ENCODE measurements at places on chromosomes 12 and 14. TPM values are rescaled to one million over a fixed set of nuclear protein-coding genes. Genes with fewer than 3 reads are reported as not detected.
A peak's percentile ranks its signal among the peaks of the same experiment; 100 is the strongest.

The RASAL1 gene
- polyA plus RNA-seq = not detected

The ZFYVE26 gene
- 5.2 TPM for polyA plus RNA-seq

The DNAJC22 gene
- polyA plus RNA-seq = not detected

The PPP2R3C gene
- 81.5 TPM for polyA plus RNA-seq

The HSP90AA1 gene
- polyA plus RNA-seq = 388 TPM

The NYNRIN gene
- polyA plus RNA-seq = 0.02 TPM

The GSG1 gene
- 0.45 TPM for polyA plus RNA-seq

The POU6F1 gene
- polyA plus RNA-seq = 0.74 TPM

The ERGIC2 gene
- 89.3 TPM for polyA plus RNA-seq

The KLHL33 gene
- not detected for polyA plus RNA-seq

The ANO2 gene
- not detected for polyA plus RNA-seq

The LRRIQ1 gene
- polyA plus RNA-seq = not detected

- no peak for DNase-seq
- no peak overlapping the region for H3K27ac ChIP-seq
- H3K36me3 ChIP-seq = no peaks in the 10 kb centered on the region
- H3K4me3 ChIP-seq = no peak overlapping the region
- no peaks in the 10 kb centered on the region for H3K4me1 ChIP-seq
These were observed 56.5 kb upstream of the DLK1 start for GRCh38 chr14:100670017-100670752.

- H3K4me1 ChIP-seq = no peaks in the 10 kb centered on the region
- no peak overlapping the region for H3K27ac ChIP-seq
- no peaks in the 10 kb centered on the region for H3K36me3 ChIP-seq
- peaks cover 2% of the 10 kb centered on the region for H3K27me3 ChIP-seq
- no peak overlapping the region for H3K4me3 ChIP-seq
These were observed 80.9 kb downstream of the PPM1H start for GRCh38 chr12:62854024-62854423.

GRCh38 chr14:58752771-58753201 lies 115.0 kb downstream of the DACT1 start:
- no peaks in the 10 kb centered on the region for H3K27me3 ChIP-seq
- H3K4me1 ChIP-seq = no peaks in the 10 kb centered on the region
- DNase-seq = no peak
- H3K27ac ChIP-seq = no peak overlapping the region
- no peaks in the 10 kb centered on the region for H3K36me3 ChIP-seq
- H3K4me3 ChIP-seq = no peak overlapping the region

GRCh38 chr12:121769831-121770301 lies 23.6 kb downstream of the RHOF start:
- no peaks in the 10 kb centered on the region for H3K27me3 ChIP-seq
- H3K4me1 ChIP-seq = peaks cover 9% of the 10 kb centered on the region
- H3K36me3 ChIP-seq = no peaks in the 10 kb centered on the region
- H3K27ac ChIP-seq = no peak overlapping the region
- no peak overlapping the region for H3K4me3 ChIP-seq

DNA sequence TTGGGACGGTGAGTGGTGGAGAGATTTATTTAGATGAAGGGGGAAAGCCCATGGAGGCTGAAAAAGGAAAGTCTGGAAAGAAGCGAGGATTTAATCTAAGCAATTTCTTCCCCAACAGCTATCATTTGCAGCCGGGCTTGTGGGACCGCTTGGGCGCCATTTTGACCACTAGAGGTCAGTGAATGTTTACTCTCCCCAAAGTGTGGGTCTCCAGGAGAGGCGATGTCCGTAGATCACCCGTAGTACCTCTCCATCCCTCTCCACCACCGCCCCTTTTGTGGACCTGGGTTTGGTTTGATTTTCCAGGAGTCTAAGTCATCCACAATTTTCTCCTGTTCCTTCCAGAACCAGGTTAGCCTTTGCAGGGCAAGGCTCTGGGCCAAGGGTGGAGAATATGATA lies 91.2 kb upstream of the PARP11 start:
- H3K4me1 ChIP-seq = peaks cover 12% of the 10 kb centered on the region
- DNase-seq = no peak
- no peaks in the 10 kb centered on the region for H3K27me3 ChIP-seq
- H3K27ac ChIP-seq = no peak overlapping the region
- no peaks in the 10 kb centered on the region for H3K36me3 ChIP-seq
- H3K4me3 ChIP-seq = no peak overlapping the region

- no peaks in the 10 kb centered on the region for H3K27me3 ChIP-seq
- no peak overlapping the region for H3K27ac ChIP-seq
- H3K4me3 ChIP-seq = no peak overlapping the region
- DNase-seq = no peak
These were observed 90.4 kb downstream of the SRRM4 start for GRCh38 chr12:119071638-119072231.

DNA sequence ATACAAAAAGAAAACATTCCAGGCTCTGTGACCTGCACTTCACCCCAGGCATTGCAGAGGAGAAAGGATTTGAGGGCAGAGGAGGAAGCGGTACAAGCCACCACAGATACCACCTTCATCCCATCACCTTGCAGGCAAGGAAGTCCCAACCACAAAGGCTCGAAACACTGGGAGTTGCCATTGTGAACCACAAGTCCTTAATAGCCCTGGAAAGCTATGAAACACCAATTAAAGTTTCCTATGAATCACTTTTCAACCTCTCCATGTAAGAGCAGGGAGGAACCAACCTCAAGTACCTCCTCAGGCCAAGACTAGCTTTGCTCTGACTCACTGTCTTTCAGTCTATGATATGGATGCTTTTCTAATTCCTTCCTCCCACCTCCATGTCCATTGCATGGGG lies 27.0 kb downstream of the MAP3K9 start:
- H3K4me1 ChIP-seq = no peaks in the 10 kb centered on the region
- H3K27me3 ChIP-seq = no peaks in the 10 kb centered on the region
- DNase-seq = no peak
- no peak overlapping the region for H3K4me3 ChIP-seq

- H3K27ac ChIP-seq = no peak overlapping the region
- no peaks in the 10 kb centered on the region for H3K36me3 ChIP-seq
- H3K27me3 ChIP-seq = no peaks in the 10 kb centered on the region
These were observed 119.7 kb upstream of the PDE3A start for GRCh38 chr12:20248646-20249045.

- H3K4me1 ChIP-seq = no peaks in the 10 kb centered on the region
These were observed 75.0 kb upstream of the DYNC1H1 start for GRCh38 chr14:101889366-101889765.

- no peaks in the 10 kb centered on the region for H3K36me3 ChIP-seq
- no peak for DNase-seq
- H3K4me1 ChIP-seq = no peaks in the 10 kb centered on the region
- no peak overlapping the region for H3K4me3 ChIP-seq
- no peak overlapping the region for H3K27ac ChIP-seq
- no peaks in the 10 kb centered on the region for H3K27me3 ChIP-seq
These were observed 598.8 kb downstream of the C12orf50 start for GRCh38 chr12:87430444-87430843.

DNA sequence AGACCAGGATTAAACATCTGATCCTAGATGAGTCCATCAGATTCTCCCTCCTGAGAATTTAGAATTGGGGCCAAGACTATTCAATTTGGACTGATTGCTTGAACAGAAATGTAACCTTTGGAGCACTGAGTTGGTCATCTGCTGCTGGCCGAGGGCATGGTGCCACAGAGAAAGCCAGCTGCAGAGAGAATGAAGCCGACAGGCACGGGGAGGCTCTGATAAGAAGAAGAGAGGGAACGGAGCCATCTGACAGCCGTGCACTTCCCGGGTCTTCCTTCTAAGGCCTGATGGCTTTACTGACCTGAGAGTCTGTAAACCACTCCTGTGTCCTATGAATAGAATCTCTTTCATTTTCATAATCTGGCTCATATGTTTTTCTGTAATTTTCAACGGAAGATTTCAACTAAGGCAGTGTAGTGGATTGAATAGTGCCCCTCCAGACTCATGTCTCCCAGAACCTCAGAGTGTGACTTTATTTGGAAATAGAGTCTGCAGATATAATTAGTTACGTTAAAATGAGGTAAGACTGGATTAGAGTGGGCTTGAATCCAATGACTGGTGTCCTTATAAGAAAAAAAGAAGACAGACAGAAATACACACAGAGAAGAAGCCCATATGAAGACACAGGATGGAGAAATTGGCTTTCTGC lies 39.1 kb upstream of the FRS2 start:
- H3K4me3 ChIP-seq = no peak overlapping the region
- H3K27ac ChIP-seq = no peak overlapping the region
- H3K4me1 ChIP-seq = no peaks in the 10 kb centered on the region
- H3K36me3 ChIP-seq = no peaks in the 10 kb centered on the region
- no peaks in the 10 kb centered on the region for H3K27me3 ChIP-seq

GRCh38 chr12:101040936-101041335 lies 169.1 kb downstream of the SLC5A8 start:
- H3K36me3 ChIP-seq = no peaks in the 10 kb centered on the region
- no peak for DNase-seq
- H3K27me3 ChIP-seq = no peaks in the 10 kb centered on the region
- no peak overlapping the region for H3K4me3 ChIP-seq
- H3K4me1 ChIP-seq = no peaks in the 10 kb centered on the region

GRCh38 chr12:75447691-75448393 lies 32.7 kb upstream of the GLIPR1 start:
- H3K36me3 ChIP-seq = no peaks in the 10 kb centered on the region
- no peak overlapping the region for H3K27ac ChIP-seq
- no peak overlapping the region for H3K4me3 ChIP-seq
- peaks cover 3% of the 10 kb centered on the region for H3K27me3 ChIP-seq
- DNase-seq = no peak

GRCh38 chr12:124545508-124546418 lies 21.6 kb downstream of the NCOR2 start:
- H3K4me1 ChIP-seq = peaks cover 65% of the 10 kb centered on the region
- H3K36me3 ChIP-seq = no peaks in the 10 kb centered on the region
- DNase-seq = peak; percentile 67
- no peak overlapping the region for H3K27ac ChIP-seq
- peak overlapping the region; percentile 70 for H3K4me3 ChIP-seq
- no peaks in the 10 kb centered on the region for H3K27me3 ChIP-seq

GRCh38 chr14:51242545-51243490 lies 2.8 kb downstream of the TMX1 start:
- H3K36me3 ChIP-seq = peaks cover 15% of the 10 kb centered on the region
- peaks cover 52% of the 10 kb centered on the region for H3K4me1 ChIP-seq
- peak overlapping the region; percentile 28 for H3K27ac ChIP-seq
- DNase-seq = no peak
- no peaks in the 10 kb centered on the region for H3K27me3 ChIP-seq

- peaks cover 3% of the 10 kb centered on the region for H3K36me3 ChIP-seq
- DNase-seq = no peak
- no peaks in the 10 kb centered on the region for H3K27me3 ChIP-seq
- no peak overlapping the region for H3K27ac ChIP-seq
- H3K4me3 ChIP-seq = no peak overlapping the region
These were observed 30.9 kb downstream of the BICDL1 start for GRCh38 chr12:120019938-120020337.

DNA sequence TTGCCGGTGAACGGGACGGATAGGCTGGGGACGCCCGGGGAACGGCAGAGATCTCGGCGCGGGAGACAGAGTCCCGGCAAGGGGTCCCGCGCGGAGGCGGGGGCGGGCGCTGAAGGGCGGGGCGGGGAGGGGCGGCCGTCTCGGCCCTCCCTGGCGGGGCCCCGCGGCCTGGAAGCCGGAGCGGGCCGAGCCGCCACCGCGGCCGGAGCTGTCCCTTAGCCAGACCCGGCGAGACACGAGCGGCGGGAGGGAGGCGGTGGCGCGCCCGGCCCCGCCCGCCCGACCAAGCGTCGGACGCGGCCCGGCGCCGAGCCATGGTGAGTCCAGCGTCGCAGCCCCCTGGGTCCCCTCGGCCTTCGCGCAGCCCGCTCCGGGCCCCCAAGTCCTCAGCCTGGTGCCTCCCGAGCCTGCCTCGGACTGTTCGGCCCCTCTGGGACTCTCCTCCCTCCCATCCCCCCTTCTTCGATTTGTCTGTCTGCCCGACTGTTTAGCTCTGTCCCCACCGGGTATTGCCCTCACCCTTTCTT lies at the start of gene ARHGEF40:
Gene ARHGEF40 (plus strand): TSS at position 222 of the 527 bp plus-strand sequence. CDS start 93 bp downstream, at position 315.
- DNase-seq = no peak
- H3K4me1 ChIP-seq = peaks cover 34% of the 10 kb centered on the region
- peak within 1 kb of the TSS; percentile 19 for H3K4me3 ChIP-seq
- no peak within 1 kb of the TSS for H3K27ac ChIP-seq
- no peaks in the 10 kb centered on the region for H3K36me3 ChIP-seq

- H3K36me3 ChIP-seq = no peaks in the 10 kb centered on the region
- H3K27ac ChIP-seq = no peak overlapping the region
- H3K27me3 ChIP-seq = peaks cover 2% of the 10 kb centered on the region
- DNase-seq = peak; percentile 37
- no peaks in the 10 kb centered on the region for H3K4me1 ChIP-seq
These were observed 10.5 kb upstream of the SMCO2 start for GRCh38 chr12:27436029-27436428.

DNA sequence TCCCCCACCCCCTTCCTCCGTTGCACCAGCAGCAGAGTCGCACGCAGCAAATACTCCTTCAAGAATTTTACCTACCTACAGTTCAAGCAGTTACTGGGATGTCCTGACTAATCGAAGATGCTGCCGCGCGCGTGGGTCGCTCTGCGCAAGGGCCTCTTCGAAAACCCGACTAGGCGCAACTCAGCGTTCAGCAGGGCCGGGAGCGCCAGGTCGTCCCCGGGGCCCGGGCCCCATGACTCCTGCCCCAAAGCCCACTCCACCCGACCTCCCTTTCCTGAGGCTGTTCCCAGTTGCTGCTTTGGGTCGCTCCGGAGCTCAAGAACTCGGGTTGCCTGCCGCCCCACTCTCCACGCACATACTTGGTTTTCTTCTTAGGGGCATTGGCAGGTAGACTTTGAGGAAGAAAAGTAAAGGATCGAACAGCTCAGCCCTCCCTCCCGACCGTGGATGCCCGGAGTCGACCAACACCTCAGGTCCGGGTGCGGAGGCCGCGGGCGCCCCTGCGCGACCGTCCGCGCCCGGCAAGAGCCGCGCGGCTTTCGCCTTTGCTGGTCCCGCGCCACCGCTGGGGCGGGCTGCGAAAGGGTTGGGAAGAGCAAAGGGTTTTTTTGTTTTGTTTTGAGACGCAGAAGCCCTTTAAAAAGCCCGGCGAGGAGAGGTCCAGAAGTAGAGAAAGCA lies 1.9 kb downstream of the BMP4 start:
- no peak overlapping the region for H3K27ac ChIP-seq
- peak; percentile 31 for DNase-seq
- H3K4me1 ChIP-seq = peaks cover 34% of the 10 kb centered on the region
- no peaks in the 10 kb centered on the region for H3K36me3 ChIP-seq
- peaks cover 6% of the 10 kb centered on the region for H3K27me3 ChIP-seq

DNA sequence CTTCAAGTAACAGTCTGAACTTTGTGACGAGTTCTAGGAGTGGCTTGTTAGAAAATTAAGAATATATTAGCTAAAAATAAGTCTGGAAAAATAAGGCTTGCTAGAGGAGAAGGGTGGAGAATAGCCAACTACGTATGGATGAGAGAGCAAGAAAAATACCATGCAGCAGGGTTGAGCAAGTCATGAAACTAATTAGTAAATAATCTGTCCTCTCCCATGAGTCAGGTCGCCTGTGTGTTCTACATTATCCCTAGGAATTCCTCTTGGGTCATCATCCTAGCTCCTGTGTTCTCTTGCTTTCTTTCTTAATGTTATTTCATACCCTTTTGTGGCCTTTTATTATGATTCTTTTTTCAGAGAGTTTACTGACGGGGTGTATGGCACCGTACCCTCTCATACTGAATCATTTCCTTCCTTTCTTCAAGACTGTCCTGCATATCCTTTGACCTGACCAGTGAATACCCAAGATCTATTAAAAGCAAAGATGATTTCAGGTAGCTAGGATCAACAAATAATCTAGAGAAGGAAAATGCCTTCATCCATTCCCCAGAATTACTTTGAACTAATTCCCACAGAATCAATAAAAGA lies 177.2 kb upstream of the NPAS3 start:
- H3K36me3 ChIP-seq = no peaks in the 10 kb centered on the region
- no peak overlapping the region for H3K27ac ChIP-seq
- no peaks in the 10 kb centered on the region for H3K27me3 ChIP-seq
- no peaks in the 10 kb centered on the region for H3K4me1 ChIP-seq
- no peak for DNase-seq

All from CD4-positive, CD25-positive, alpha-beta regulatory T cell (primary cell).